Neural crest cell (in vitro differentiated cells): ENCODE measurements at places on chromosomes 6 and 20. TPM values are rescaled to one million over a fixed set of nuclear protein-coding genes. Genes with fewer than 3 reads are reported as not detected.

GRCh38 chr20:21702016-21702415, 3.4 kb upstream of the PAX1 start:
- no peak for DNase-seq

The ECT2L gene
- total RNA-seq = not detected in 2 replicates

DNA sequence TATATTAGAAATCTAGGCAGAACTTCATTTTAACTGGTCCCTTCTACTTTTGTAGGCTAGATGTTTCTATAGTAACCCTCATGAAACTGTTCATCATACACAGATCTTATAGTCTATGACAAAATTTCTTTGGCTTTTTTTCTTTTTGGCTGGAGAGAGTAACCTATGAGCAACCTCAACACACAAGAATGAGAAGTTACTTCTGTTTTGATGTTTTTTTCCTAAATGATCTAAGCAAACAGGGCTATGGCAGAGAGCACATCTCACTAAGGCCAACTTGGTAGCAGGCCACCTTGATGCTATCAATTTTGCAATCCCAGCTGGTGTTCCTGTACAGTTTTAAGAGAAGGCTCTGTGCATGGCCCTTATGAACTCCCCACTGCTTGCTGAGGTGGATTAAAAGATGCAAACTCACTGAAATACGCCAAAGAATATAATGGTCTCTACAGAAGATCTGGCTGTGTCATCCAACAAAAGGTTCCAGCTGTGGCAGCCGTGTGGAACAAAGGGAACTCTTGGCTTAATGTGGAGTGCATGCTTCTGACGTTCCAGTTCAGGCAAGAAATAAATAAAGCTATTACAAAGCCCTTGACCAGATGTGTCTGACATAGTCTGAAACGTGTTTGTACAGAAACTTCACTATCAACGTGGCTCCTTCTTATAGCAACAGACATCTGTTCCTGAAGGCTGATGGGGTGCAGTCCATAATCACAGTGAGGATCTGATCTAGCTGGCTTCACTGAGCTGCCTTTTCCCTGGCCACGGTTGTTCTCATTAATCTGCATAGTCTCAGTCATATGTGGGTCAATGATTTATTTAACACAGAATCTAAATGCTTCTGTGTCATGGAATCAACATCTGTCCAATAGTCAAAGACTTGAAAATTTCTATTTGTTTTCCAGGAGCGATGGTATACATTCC, 481.1 kb downstream of the BMP2 start:
- no peak for DNase-seq

GRCh38 chr6:155155787-155156447, 107.9 kb upstream of the CLDN20 start:
- no peak for DNase-seq

The GABRR1 gene
- 0.12 TPM in 1 of 2 replicates, not detected in the other for total RNA-seq

- DNase-seq = no peak
Measured at GRCh38 chr6:18454446-18454845, 67.3 kb downstream of the RNF144B start.
